ENCODE measurements at places on chromosomes 7 and 10.

DNA sequence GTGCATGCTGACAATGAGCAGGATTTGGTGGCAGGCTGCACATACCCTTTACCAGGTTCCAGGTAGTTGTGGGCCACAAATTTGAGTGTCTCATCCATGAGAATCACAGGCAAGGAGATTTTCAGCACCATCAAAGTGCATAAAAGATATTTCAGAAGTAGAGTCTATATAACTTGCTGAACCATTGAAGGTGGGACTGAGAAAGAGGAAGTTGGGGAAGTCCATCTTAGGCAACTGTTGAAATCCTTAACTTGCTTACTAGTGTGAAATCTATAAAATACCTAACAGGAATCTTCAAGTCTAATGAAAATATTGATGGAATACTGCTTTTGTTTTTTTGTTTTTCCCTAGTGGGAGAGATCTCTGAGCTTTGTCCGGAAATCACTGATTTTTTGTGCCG lies 325.1 kb upstream of the PLXDC2 start:
- no peak for DNase-seq

DNA sequence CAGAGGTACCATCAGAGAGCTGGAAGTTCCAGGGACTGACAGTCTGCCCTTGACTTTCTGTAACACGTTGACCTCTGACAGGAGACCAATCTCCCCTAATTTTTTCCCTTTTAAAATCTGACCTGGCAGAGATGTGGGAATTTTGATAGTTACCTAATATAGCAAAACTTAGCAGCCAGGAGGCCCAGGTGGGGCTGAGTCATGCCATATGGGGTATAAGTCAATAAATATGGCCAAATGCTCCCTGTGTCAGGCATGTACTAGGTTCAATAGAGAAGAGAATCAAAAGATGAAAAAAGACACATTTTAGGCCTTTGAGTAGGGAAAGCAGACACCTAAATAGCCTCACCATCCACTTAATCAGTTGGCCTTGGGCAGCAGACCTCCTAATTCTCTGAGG lies 6.1 kb upstream of the GRK5 start:
- no peak for DNase-seq

- DNase-seq, result no peak
Observed at GRCh38 chr10:51075873-51076229, 1.6 kb downstream of the PRKG1 start.

DNA sequence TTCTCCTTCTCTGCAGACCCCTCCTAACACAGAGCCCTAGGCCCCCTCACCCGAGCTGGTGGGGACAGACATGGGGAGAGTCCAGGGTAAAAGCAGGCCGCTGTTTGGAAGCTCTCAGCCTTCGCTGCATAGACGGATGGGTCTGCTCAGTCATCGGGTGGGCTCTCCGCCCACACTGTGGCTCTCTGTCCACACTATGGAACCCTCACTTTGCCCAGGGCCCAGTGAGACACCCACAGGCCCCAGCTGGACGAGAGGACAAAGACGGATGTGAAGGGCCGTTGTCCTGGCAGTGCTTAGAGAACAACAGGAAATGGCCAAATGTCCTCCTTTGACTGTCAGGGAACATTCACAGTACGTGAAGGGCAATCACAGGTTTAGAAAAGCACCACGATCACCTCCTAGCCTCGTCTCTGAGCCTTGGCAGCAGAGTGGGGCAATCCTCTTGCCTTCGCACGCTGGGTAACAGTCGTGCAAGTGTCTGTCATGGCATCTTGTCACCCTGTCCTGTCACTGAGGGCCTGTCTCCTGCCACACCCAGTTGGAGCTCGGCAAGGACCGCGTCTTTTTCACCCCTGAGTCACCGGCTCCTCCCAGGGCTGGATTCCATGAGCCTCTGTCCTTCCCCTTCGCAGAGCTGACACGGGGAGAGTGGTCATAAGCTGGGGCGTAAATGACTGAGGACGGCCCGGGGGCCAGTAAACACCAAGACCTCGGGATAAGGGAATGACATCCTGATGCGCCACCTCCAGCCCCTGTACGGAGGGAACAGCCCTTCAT lies 80.6 kb downstream of the PRKAG2 start:
- no peak for DNase-seq

DNA sequence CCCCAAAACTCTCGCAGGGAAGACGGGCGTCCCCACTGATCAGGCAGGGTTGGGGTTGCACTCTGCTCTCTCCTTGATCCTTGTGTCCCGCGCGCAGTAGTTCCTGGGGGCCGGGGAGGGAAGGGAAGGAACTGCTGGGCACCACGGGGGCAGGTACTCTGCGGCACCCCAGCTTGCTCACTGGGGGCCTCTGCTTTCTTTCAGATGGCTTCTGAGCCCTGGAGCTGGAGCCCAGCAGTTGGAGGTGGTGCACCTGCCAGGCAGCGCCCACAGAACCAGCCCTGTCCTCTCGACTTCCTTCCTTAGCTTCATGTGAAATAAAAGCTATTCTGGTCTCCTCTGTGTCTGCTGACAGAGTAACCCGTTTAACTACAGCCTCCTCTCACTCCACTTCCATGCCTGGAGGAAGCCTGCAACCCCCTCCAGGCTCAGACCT lies 12.2 kb downstream of the PLAC9 start:
- DNase-seq, result no peak

GRCh38 chr7:139358541-139359365 lies 941 bp upstream of the LUC7L2 start:
- DNase-seq, result no peak

DNA sequence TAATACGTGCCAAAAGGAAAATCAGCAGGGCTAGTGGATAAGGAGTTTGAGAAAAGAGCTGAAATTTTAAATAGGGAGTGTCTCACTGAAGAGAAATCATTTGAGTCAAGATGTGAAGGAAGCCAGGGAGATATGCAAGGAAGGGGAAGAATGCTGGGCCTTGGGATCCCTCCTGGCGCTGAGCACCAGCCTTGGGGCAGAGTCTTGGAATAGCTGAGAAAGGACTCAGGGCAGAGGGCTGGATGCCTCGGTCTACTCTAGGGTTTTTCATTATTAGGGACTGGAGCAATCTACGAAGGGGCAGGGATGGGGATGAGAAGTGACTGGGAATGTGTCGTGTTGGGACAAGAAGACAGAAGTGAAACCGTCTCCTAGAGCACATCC lies 484 bp downstream of the ZWINT start:
- DNase-seq, result no peak

DNA sequence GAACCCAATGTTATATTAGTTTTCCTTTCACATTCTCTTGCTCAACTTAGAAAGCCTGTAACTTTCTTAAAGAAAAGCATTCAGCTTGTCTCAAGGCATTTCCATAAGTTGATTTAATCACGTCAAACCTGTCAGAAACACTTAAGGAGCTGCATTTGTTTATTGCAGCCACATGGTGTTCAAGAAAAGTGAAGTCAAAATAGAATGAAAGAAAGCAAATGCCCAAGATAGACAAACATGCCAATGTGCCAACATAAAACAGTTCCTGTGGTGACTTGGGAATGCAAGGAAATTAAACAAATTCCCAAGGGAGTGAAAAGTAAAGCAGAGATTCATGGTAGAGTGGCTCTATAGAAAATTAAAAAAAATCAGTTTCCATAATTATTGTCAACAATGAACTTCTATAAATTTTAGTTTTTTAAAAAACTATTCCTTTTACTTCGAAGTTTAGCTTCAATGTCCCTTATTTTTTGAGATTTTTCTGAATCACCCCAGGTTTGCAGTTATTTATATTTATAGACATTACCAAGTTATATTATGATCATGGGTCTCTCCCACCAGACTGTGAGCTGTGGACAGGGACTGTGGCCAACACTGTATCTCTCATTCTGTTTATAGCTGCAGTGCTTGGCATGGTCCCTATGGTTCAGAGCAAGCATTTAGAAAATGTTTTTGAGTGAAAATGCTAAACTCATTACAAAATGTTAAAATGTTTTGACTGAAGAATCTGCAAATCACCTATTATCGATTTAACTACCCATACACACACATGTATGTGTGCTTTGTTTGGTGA lies 887.4 kb downstream of the REEP3 start:
- no peak for DNase-seq

DNA sequence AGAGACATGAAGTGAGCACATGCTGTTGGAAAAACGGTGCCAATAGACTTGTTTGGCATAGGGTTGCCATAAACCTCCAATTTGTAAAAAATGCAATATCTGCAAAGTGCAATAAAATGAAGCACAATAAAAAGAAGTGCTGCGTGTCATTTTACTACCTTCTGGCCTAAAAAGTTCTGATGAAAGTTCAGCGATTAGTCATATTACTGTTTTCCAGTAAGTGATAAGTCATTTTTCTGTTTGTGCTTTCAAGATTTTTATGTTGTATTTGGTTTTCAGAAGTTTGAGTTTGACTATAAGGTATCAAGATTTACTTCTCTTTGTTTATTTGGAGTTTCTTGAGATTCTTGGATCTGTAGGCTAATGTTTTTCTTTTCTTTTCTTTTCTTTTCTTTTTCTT lies 16.8 kb downstream of the AOAH start:
- DNase-seq, result no peak

DNA sequence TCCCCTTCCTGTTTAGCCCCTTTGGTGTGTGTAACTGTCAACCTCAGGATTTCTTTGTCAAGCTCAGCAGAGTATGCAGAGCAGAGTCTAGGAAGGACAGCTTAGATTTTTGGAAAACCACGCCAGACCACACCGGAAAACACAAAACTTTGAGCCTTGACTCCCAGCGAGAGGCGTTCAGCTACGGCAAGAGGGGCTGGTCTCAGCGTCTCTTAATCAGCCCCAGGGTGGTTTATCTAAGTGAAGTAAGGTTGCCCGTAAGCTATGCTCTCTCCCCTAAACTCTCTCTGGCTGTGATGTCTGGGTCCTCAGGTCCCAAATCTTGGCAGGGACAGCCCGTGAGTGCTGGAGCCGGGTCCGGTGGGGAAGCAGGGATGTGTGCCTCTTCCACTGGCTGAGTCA lies 230.9 kb downstream of the KLF6 start:
- no peak for DNase-seq

- DNase-seq, result no peak
Observed at GRCh38 chr7:35792873-35793489, 7.9 kb upstream of the SEPTIN7 start.

DNA sequence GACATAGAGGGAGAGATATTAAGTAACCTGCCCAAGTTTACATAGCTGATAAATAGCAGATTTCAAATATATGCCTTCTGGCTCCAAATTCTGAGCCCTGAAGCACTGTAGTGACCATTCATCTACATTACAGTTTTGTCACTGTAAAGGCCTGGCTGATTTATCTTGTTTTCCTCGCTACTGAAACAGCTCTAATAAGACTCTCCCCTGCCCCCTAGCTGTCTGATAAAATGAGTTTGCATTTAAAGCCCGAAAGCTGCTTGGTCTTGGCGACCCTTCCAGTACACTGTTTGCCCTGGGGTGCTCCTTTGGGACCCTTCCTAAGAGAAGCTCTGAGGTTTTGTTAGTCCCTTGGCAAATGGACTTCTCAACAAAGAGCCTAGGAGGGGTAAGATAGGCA lies 59.7 kb upstream of the RAB11FIP2 start:
- no peak for DNase-seq

DNA sequence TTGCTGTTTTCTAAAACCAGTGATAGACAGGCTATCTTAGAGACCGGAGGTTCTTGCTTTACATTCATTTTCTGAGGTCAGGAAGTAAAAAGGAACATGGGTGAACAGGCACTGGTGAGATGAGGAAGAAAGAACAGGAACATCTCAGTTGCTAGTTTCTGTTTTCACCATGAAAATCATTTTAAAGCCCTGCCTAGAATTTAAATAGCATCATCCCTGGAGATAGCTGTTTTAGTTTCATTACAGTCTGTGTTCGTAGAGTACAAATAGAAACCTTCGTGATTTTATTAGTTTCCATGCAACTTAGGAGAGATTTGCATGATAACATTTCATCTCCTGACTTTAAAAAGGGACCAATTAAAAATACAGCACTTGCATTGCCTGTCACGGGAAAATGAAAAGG lies 14.7 kb downstream of the KCNMA1 start:
- no peak for DNase-seq
